ENCODE measurements at places on chromosomes 7 and 10.

GRCh38 chr7:20442951-20443350 is 112.3 kb downstream of the ITGB8 start:
- DNase-seq: no peak

DNA sequence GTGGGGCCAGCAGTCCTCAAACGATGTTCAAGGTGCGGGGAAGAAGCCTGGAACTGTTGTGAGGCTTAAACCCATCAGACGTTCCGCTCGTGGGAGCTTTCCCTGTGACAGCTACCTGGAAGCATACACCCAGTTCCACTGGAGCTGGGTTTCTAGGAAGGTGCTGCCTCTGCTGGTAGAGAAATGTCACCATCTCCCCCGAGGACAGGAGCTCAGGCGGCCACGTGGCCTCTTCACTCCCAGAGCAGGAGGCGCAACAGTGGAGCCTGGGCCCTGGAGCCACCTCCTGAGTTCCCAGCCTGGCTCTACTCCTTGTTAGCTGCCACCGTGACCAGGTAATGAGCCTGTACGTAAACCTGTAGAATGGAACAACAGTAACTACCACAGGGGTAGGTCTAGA is 156.1 kb downstream of the ADARB2 start:
- DNase-seq: peak; percentile 23

GRCh38 chr10:126384269-126384873 is 3.9 kb downstream of the ADAM12 start:
- DNase-seq: no peak

DNA sequence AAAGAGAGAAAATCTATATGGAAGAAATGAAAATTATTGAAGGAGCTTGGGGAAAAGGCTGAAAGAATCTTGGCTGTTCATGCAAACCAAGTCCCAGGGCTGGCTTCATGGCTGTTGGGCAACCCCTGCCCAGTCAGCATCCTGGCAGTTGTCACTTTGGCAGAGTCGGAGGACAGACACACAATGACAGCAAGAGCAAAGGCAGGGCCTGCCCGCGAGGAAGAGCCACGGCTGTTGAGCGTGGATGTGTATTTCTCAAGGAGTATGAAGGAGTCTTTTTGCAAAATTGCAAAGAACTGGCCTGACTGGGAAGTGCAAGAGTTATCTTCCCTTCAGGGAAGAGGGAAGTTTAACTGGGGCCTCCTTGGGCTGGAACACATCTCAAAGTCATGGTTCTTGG is 11.7 kb downstream of the PTPRE start:
- no peak for DNase-seq

- peak; percentile 89 for DNase-seq
These were observed 76.1 kb downstream of the ADD3 start for GRCh38 chr10:110083884-110084283.

DNA sequence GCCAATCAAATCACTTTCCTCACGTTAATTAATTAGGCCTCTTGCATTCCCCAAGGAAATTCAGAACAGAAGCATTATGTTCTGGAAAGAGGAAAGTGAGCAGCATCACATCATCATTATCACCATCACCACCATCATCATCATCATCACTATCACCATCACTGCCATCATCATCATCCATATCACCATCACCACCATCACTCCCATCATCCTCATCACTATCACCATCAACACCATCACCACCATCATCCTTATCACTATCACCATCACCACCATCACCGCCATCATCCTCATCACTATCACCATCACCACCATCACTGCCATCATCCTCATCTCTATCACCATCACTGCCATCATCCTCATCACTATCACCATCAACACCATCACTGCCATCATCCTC is 31.4 kb upstream of the PLXNA4 start:
- DNase-seq: no peak

DNA sequence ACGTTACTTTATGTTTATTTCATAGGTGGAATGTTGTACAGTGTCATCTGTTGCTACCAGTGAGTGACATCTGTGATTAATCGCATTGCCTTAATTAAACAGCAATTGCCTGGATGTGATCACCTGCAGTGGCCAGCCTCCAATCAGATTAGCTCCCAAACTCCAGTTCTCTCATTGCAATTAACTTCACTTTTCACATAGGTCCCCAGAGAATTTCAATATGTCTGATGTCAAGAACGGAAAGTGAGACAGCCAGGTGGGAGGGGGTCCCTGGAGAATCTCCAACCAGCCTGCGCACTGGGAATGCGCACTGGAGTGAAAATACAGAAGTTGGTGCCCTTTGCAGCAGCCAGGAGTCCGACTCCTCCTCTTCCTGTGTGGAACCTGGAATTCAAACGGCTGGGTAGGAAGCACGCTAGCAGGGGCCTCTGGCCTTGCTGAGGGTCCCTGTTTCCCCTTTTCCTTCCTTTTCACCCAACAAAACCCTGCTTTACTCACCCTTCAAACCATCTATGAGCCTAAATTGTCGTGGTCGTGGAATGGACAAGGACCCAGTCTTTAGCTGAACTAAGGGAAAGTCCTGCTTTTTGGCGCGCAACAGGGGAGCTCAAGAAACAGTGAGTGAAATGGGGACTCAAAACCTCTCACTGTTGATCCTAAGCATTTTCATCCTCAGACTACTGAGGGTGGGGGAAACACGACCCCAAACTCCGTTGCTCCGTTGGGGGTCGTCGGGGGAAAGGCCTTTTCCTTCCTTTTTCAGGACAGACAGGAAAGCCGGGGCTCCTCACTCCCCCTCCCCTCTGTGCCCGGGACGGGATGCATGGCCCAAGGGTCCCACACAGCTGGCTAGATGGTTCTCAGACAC is 1355.5 kb upstream of the LRRTM3 start:
- peak; percentile 80 for DNase-seq

DNA sequence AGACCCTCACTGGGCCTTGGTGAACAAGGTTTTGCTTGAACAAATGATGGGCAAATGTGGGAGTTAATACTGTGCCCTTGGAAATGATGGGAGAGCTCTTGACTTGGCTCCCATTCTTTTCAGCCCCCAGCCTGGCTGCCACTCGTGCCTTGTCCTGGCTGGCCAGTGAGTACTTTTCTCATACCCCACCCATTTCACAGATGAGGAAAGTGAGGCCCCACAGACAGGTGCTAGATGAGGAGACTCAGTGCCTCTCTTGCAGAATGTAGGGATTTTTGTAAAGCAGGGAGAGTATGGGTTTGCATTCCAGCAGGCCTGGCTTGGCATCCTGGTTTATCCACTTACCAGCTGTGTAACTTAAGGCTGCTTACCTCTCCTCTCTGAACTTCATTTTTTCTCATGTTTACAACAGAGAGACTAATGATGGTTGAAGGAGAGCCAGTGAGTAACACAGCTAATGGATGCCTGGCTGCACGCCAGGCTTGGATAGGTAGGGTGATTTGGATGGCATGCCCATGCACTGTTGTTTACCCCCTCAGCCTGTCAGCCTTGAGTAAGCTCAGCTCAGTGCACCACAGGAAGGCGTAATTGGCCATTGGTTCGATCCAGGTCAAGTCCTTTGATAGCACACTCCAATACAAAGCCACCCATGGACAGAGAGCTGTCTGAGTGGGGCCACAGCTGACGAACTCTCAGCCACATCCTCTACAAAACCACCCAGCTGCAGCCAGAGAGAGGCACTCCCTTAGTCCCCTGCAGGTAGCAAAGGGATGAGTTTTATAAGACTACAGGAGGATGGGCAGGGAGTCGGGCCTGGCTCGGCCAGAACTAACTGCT is 436.8 kb downstream of the RPS24 start:
- DNase-seq: peak; percentile 87

- DNase-seq: no peak
These were observed 686.5 kb downstream of the LRMDA start for GRCh38 chr10:76117949-76118348.

DNA sequence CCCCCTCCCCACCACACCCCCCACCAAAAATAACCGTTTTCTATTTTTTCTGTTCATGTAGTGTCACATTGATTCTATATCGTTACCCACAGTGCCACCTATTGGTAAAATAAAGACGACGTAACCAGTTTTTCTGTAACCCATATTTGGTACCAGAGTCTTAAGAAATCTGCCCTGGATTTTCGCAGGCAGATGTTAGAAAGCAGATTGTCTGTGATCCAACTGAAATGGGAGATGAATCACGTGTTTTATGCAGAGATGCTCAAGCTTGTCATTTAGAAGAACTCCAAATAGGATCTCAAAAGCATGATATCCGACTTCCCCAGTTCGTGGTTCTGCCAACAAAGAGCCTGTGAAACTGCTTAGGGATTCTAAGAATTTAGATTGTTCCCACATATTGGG is 261.1 kb upstream of the CSTF2T start:
- peak; percentile 74 for DNase-seq

GRCh38 chr10:97919012-97919411 is 69.4 kb downstream of the GOLGA7B start:
- peak; percentile 46 for DNase-seq

- peak; percentile 97 for DNase-seq
These were observed 463 bp upstream of the UPP1 start for GRCh38 chr7:48088559-48089045.

DNA sequence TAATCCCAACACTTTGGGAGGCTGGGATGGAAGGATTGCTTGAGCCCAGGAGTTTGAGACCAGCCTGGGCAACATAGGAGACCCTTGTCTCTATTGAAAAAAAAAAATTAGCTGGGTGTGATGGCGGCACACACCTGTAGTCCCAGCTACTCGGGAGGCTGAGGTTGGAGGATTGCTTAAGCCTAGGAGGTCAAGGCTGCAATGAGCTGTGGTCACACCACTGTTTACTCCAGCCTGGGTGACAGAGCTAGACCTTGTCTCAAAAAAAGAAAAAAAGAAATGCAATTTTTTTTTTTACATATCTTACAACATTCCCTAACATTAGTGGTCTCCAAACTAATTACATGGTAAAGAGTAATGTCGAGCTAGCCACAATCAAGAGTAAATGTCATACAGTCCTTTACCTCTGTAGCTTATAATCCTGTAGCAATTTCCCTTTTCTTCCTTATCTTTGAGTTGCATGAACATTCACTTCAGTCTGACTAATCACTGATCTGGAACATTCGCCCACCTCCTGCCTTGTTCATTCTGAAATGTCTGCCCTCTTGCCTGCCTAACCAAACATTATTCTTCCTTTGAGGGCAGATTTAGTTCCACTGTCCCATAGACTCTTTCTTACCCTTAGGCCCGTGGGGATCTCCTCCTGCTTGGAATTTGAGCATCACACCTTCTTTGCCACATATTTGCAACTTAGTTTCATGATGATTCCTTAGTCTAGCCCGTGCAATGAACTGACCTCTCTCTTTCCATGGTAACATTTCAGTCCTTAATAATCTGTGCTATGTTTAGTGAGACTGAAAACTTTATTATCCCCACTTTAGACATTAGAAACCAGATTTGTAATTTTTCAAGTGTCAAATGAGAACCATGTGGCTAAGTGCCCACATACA is 4.8 kb upstream of the VCL start:
- DNase-seq: no peak

DNA sequence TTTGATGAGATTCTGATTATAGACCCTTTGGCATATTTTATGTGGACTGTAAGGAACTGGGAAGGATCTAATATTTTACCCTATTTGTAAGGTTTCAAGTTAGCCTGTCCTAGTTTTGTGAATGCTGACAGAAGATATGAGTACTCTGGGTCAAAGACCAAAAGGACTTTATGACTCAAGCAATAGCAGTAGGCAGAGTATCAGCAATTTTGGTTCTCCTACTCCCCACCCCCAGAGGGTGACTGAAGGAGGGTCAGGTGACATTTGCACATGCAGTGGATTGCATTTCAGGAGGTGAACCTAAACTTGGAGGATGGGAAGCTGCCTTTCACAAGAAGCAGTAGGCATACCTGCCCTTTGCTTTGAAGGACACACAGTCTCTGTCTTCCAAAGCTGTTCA is 84.0 kb upstream of the KLF6 start:
- peak; percentile 29 for DNase-seq

GRCh38 chr7:11213266-11213665 is 239.6 kb downstream of the PHF14 start:
- no peak for DNase-seq

GRCh38 chr10:90458054-90458453 is 399.8 kb downstream of the HTR7 start:
- DNase-seq: peak; percentile 71

DNA sequence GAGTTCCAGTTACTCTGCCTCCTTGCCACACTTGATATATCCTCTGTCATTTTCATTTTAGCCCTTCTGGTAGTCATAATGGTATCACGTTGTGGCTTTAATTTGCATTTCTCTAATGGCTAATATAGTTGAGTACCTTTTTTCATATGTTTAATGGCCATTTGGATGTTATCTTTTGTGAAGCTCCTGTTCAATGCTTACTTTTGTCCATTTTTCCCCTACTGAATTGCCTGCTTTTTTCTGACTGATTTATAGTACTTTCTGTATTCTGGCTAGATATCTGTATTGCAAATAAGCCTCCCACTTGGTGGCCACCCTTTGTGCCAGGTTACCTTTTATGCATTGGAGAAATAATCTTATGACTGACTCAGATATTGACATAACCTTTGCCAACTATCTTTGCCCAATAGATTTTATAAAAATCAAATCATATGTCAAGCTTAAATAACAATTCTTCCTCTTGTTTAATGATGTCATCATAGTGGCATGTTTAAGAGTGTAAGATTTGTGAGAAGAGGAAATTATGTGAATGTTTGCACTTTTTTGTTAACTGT is 50.6 kb downstream of the PRPF18 start:
- DNase-seq: no peak

DNA sequence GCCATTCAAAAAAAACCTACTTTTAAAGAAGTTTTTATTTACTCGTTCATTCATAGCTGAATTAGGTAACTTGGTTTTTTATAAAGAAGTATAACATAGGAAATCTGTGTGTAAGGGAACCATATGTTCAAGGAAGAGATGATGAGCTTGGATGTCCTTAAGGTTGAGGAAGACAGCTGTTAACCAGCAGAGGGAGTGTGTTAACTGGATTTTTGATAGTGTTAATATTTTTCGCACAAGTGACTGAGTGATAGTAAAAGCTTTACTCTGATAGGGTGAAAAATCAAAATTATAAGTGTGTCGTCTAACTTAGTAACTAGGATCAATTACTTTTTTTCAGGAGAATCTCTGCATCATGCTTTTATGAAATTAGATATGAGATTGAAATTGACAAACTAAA is 134.7 kb downstream of the ARL5B start:
- DNase-seq: peak; percentile 70

DNA sequence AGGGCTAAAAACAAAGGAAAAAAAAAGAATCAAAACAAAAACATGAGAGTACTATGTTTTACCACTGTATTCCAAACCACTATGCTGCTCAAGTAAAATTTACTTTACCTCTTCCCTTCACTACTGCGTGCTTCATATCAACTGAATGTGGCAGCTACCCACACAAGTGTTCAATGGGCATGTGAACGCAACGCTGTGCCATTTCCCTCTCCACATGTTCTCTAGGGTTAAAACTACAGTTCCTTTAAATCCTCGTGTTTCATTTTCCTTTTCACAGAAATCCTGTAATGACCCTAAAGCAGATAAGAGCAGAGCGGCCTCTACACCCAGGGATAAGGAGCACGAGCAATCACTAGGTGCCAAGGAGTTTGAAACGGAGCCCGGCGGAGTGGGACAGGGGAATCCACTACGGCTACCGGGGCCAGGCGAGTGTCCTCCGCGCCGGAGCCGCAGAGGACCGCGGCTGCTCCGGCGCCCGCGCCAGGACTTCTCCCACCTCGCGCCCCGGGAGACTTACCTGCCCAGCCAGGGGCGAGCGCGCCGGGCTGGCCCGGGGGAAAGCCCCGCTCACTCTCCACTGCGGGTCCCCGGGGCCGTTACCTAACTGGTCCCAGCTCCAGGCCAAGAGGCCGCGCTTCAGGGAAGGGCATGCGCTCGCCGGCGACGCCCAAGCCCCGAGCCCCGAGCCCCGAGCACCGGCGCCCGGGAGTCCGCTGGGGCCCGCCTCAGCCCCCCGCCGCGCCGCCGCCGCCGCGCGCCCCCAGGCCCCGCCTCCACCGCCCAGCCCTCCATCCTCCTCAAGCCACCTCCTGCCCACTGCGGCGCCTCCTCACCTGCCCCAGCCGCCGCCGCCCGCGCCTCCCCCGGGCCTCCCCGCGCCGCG is 711 bp downstream of the NAMPT start:
- peak; percentile 82 for DNase-seq

Data from DMS53 (cell line).